ENCODE measurements at places on chromosomes 1 and 21. TPM values are rescaled to one million over a fixed set of nuclear protein-coding genes. Genes with fewer than 3 reads are reported as not detected.

- DNase-seq: no peak
These were observed 184.0 kb downstream of the HUNK start for GRCh38 chr21:32056791-32057190.

DNA sequence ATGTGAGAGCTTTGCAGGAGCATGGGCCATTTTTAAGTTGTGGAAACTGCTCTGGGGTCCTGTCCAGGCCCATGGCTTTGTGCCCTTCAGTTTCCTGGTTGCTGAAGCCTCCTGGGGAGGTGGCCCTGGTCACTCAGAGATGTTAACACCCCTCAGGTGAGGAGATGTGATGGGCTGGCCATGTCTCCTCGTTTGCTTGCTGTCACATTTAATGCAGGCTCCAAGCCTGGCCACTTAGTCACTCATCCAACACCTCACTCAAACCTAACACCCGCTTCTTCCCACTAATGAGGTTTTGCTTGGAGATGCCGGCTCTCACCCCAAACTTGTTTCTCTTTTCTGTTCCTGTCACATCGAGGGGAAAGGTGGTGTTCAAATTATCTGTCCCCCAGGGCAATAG, 192.7 kb downstream of the PTPRU start:
- DNase-seq: no peak

GRCh38 chr1:205588636-205589035, 43.2 kb downstream of the ELK4 start:
- DNase-seq: peak; percentile 83

GRCh38 chr1:19330449-19331135, 18.5 kb downstream of the SLC66A1 start:
- DNase-seq: no peak

DNA sequence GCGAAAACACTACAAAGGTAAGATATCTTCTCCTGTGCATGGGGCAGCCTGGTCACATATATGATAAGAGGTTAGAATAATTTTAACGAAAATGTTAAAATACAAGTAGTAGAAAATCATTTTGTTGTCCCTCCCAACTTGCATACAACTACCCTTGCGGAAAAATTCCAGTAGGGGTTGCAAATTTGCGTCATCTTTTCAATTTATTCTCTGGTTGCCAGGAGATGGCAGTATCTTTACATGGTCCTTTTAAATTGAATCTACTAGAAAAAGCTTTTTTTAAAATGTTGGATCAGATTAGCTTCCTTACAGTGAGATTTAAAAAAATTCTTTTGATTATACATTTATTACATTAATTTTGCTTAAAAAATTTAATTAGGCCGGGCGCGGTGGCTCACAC, 10.9 kb downstream of the S100PBP start:
- DNase-seq: peak; percentile 7

DNA sequence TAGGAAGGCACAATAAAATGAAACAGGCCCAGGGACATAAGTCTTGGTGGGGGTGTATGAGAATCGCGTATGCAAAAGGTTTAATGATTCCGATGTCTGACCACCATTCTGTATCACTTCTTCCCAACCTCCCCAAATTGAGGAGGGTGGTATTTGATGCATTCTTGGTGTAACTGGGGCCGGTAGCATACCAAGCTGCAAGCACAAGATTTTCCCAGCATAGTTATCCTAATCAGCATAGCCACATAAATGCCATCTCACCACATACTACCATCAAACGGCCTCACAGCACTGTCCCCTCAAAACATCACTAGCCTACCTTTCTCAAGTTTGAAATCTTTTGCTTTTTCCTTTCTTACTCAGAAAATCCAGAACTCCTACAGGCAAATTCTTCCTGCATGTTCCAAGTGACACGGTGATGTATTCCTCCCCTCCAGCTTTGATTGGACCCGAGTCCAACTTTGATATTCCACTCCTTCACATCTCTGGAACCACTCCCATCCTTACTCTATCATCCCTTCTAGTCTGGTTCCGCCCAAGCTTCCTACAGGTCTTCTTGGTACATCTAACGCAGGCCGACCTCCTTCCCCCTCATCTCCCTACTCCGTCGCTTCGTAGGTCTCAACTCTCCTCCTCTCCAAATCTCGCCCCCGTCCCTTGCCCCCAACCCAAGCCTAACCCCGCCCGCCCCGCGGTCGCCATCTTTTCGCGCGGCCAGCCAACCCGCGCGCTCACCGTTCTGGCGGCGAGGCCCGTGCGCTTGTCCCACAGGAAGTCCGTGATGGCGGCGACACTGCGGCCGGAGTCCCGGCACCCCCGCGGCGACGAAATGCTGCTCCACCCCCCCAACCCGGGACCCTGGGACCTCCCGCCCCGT, 600 bp downstream of the CLK2 start:
- DNase-seq: peak; percentile 57

DNA sequence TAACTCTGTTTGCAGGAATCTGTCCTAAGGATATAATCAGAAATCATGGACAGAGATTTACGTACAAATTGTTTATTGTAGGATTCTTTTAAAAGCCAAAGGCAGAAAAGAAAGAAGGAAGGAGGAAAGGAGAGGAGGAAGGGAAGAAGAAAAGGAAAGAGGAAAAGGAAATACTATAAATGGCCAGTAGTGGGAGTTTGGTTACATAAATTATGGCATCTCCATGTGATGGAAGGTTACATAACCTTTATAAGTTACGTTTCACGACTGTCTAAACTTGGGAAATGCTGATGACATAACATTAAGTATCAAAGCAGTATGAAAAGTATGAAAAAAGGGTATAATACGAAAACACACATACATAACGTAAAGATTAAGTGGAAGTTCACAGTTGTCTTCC, 39.0 kb downstream of the SMYD2 start:
- DNase-seq: no peak

- DNase-seq: no peak
These were observed 10.6 kb upstream of the LRRC39 start for GRCh38 chr1:100188617-100189016.

GRCh38 chr1:188937965-188938551, 1539.6 kb downstream of the BRINP3 start:
- peak; percentile 53 for DNase-seq

GRCh38 chr1:7526196-7526866, 244.8 kb upstream of the VAMP3 start:
- DNase-seq: no peak

GRCh38 chr1:93720956-93721626, 39.5 kb upstream of the BCAR3 start:
- no peak for DNase-seq

- DNase-seq: peak; percentile 76
These were observed 72.9 kb downstream of the RPS6KA1 start for GRCh38 chr1:26602378-26602959.

DNA sequence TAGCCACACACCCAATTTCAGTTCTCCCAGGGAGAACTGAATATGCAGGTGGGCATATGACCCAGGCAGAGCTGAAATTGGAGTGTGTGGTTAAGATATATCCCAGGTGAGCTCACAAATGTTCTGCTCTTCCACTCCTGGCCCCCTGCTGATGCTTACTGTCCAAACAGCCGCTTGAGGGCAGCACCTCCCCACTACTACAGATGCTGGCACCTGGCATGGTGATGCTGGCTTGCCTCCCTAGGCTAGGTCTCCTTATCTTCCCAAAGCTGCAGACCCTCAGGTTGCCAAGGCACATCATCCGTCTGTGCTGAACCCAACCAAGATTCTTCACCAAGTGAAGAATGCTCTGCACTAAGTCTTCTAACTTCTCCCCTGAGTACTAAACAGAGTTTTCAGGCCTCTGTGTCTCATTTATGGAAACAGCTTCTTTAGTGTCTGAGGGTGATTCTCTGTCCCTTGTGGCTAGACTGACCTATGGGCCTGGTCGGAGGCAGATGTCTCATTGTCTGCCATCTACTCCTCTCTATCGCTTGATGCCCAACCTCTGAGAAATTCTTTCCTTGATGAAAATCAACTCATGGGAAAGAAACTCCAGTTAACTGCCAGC, 27.2 kb downstream of the XCL1 start:
- DNase-seq: peak; percentile 54

DNA sequence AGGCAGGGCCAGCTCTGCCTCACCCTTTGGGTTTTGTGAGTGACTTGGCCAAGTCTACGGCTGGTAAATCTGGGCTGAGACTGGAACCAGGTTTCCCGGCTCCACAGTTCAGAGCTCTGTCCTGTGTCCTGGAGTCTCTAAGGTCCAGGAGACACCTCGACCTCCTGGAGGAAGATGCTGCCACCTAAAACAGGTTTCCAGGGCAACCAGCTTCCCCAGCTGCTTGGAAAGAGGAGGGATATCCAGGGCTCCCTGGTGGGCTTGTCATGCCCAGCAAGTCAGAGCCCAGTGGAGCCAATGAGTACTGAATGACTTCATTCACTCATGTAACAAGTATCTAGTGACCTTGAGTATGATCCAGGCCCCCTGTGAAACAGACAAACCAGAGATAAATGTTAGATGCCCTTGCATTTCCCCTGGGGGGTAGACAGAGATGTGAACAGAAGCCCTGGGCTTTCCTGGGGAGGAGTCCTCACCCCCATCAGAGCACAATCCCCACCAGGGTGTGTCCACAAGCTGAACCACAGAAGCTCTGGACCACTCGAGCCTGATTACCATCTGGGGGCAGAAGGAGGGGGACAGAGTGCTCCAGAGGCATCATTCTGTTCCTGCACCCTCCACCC, 181.2 kb upstream of the RAB4A start:
- no peak for DNase-seq

- peak; percentile 27 for DNase-seq
These were observed 12.9 kb downstream of the STX12 start for GRCh38 chr1:27785781-27786455.

GRCh38 chr1:118945489-118945888, 42.7 kb downstream of the TBX15 start:
- no peak for DNase-seq

- DNase-seq: peak; percentile 63
These were observed 12.3 kb upstream of the SSR2 start for GRCh38 chr1:156033011-156033410.

DNA sequence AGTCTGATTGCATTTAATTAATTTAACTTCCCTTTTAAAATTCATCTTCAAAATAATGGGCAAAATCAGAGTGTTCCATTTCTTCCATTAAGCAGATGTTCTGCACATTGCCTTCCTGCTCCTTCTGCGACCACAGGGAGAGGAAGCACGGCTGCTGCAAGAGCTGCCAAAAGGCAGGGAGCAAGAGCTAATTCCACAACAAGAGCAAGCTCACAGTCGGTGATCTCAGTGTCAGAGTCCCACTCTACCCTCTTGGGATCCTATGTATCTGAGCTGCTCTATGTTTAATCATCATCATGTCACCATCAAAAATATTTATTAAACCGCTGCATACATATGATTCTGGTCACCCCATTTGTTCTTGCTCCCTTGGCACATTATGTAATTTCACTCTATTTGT, 255.3 kb upstream of the CAMK1G start:
- no peak for DNase-seq

DNA sequence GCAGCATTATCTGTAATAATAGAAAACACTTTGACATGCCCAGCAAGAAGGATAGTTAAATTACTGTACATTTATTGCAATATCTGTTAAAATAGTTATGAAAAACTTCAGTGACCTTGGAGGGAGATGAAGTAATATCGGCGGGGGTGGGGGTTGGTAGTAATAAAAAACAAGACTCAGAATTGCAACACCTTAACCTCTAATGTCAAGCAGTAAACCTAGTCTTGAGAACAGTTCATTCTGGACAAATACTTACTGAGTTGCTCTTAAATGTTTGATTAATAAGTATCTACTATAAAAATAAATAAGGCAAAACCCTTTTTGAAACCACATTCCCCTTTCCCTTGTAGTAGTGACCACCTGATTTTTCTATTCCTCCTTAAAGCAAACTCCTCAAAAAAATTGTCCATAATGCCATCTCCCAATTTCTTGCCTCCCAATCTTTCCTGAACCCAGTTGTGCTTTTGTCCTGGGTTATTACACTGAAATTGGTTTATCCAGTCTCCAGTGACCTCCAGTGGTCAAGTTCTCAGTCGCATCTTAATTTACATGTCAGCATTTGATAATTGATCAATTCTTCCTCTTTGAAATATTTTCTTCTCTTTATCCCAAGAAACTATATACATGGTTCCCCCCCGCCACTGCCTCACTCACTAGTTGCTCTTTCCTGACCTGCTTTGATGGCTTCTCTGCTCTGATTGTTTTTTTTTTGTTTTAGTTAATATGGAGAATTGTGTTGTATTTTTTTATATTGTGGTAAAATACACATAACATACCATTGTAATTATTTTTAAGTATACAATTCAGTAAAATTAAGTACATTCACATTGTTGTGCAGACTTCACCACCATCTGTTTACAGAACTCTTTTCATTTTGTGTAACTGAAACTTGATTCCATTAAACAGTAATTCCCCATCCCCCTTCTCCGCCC, 36.8 kb downstream of the RAP1A start:
- DNase-seq: peak; percentile 67

GRCh38 chr1:32636914-32637645, 13.3 kb downstream of the ZBTB8OS start:
- no peak for DNase-seq

DNA sequence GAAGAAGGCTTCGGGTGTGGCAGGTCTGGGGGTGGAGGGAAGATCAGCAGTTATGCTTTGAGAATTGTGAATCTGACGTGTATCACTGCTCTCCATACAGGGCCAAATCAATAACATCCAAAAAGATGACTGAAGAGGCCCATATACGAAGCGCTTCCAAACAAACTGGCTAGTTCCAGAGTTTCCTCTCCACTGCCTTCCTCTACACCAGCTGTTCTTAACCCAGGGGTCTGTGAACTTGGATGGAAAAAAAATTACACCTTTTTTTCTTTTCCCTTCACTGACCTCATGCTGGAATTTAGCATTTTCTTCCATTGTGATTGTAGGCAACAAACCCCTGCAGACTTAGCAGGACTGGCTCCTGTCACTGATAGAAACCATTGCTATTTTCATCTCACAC, 77.1 kb upstream of the NBL1 start:
- DNase-seq: no peak

- DNase-seq: no peak
These were observed 3.7 kb downstream of the KAZN start for GRCh38 chr1:14602136-14602535.

DNA sequence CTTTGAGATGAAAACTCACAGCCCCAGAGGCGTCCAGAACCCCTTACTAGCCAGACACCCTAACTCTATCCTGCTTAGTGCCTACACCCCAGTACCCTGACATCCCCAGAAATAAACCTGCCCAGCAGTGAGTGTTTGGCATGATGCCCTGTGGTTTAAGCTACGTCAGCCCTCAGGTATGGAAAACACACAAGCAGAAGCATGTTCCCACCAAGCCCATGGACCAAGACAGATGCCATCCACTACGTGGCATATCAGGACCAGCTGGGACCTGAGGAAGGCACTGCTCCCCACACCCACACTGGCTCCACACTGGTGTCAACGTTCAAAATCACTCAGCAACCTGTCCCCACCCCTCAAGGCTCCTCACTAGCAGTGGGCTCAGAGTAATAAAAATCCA, 116.4 kb downstream of the SYT2 start:
- DNase-seq: no peak

Gene VASH2
- 1.4 TPM for total RNA-seq

Gene C1orf226
- total RNA-seq: 4.2 TPM

Gene HSD11B1
- total RNA-seq: not detected

Gene RPRD2
- total RNA-seq: 23.9 TPM

Gene TPTE
- not detected for total RNA-seq

Gene DEPDC1
- 30.4 TPM for total RNA-seq

Gene ATPAF1
- 29.6 TPM for total RNA-seq

Gene VANGL2
- not detected for total RNA-seq

Gene CR1
- total RNA-seq: not detected
